H1 (cell line): ENCODE measurements at places on chromosomes 5 and 9. TPM values are rescaled to one million over a fixed set of nuclear protein-coding genes. Genes with fewer than 3 reads are reported as not detected.

GRCh38 chr5:15492545-15492944, 7.4 kb upstream of the FBXL7 start:
- no peak overlapping the region for H3K27ac ChIP-seq
- no peaks in the 10 kb centered on the region for H3K36me3 ChIP-seq

DNA sequence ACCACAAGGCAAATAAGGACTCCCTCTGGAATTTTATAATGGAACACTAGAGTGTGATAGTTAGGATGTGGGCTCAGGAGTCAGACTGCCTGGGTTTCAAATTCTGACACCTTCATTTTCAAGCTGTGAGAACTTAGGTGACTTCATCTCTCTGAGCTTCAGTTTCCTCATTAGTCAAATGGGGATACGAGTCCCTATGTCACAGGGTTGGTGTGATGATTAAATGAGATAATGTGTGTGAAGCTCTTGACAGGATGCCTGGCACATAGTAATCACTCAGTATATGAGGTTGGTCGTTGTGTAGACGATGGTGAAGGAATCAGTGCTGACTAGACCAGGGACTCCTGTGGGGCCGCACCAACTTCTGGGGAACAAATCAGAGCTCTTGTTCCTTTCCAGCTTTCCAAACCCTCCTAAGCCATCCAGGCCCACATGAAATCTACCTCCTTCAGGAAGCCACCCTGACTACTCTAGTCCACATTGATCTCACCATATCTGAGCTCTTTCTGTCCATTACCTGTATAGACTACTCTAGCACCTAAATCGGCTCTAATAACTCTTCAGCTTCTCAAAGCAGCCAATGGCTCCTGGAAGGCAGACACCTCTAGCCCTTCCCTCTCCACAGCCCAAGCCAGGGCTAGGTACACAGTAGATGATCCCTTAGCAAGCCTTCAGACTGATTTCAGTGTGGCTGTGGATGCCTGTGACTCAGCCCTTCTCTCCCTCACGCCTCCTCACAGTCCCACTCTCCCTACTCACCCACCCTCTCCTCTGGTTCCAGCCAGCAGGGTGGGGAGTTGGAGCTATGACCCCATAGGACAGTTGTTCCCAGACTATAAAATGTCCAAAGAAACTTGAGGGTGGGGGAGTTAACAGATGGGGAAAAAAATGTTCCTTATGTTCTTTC, 2.5 kb upstream of the TCF7 start:
- H3K27ac ChIP-seq, result no peak overlapping the region
- H3K4me1 ChIP-seq, result peaks cover 8% of the 10 kb centered on the region
- H3K36me3 ChIP-seq, result no peaks in the 10 kb centered on the region

DNA sequence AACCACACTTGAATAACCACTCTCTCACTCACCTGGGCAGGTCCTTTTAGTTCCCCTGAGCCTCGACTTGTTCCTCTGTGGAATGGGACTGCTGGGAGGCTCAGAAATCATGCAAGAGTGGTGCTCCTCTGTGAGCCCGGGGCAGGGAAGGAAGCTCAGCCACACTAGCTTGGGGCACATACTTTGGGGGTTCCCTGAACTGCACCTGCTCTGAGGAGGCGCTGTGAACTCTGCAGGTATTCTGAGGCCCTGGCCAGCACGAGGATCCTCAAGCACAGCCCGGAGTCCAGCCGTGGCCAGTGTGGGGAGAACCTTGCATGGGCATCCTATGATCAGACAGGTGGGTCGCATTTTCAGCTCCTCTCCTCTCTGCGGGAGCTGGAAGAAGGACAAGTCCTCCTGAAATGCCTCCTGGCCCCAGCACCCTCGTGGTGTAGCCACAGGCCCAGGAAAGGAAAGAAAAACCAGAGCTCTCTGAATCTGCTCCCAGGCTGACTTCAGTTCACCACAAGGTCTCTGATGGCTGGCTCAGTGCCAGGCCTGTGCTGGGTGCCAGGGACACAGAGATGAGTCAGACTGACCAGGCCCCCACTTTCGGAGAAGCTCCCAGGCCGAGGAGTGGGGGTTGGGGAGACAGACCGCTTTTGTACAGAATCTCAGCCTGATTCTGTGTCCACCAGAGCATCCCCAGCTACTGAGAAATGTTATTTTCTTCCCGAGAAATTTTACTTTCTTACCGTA, 11.9 kb downstream of the GLIPR2 start:
- no peaks in the 10 kb centered on the region for H3K36me3 ChIP-seq
- H3K27me3 ChIP-seq, result no peaks in the 10 kb centered on the region
- no peak overlapping the region for H3K4me3 ChIP-seq
- DNase-seq, result no peak
- H3K4me1 ChIP-seq, result peaks cover 4% of the 10 kb centered on the region; the same call in 1 of the 2 replicates

EQTN gene
- 0.52 TPM in 1 of 2 replicates, not detected in the other for total RNA-seq

DNA sequence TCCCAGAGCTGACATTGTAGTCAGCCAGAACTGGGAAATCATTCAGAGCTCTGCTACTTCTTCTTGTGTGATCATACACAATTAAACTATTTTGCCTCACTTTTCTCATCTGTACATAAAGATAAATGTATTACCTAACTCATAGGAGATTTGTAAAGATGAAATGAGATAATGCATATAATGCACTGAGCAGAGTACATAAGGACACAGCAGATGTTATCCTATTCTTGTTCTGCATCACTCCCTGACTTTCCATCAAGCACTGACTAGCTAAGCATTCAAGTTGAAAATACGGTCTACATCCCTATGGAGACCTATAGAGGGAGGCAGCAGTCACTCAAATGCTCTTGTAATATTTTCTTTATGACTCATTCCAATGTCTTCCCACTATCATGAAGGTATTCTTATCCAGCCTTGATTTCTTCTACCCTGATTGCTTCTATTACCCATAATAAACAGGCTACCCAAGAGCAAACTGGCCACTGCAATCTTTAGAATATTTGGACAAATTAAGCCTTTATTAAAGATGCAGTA, 16.3 kb upstream of the PRR16 start:
- no peaks in the 10 kb centered on the region for H3K27me3 ChIP-seq
- DNase-seq, result no peak
- no peaks in the 10 kb centered on the region for H3K36me3 ChIP-seq
- no peaks in the 10 kb centered on the region for H3K4me1 ChIP-seq
- H3K27ac ChIP-seq, result no peak overlapping the region

DNA sequence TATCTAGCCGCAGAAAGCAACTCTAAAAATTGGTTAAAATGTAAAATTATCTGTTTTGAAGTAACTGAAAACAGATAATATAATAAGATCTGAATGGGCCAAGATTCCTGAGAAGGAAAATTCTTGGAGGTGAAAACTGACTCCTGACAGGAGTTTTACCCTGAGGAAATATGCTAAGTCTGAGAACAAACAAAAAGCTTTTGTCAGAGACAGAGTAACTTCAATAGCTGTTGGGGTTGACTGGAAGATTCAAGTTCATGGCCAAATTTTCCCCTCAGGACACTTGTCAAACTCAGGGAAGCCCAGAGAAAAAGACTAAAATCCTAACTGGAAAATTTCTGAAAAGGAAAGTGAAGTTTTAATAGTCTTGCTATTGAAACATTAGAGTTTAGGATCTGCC, 5.7 kb downstream of the PCDHB4 start:
- no peaks in the 10 kb centered on the region for H3K4me1 ChIP-seq

- no peak overlapping the region for H3K4me3 ChIP-seq
- H3K4me1 ChIP-seq, result no peaks in the 10 kb centered on the region
- H3K36me3 ChIP-seq, result peaks cover 7% of the 10 kb centered on the region
- DNase-seq, result no peak
Observed at GRCh38 chr9:124685217-124685616, 85.9 kb downstream of the NR6A1 start.

ENC1 gene
- 9.5 and 13.2 TPM in 2 replicates for total RNA-seq

- H3K27me3 ChIP-seq, result no peaks in the 10 kb centered on the region
- no peaks in the 10 kb centered on the region for H3K4me1 ChIP-seq
- peak; percentile 75 for DNase-seq
- H3K4me3 ChIP-seq, result no peak overlapping the region
Observed at GRCh38 chr5:97044052-97044451, 98.4 kb downstream of the LIX1 start.

- no peak overlapping the region for H3K27ac ChIP-seq
- H3K4me1 ChIP-seq, result peaks cover 27% of the 10 kb centered on the region
- H3K27me3 ChIP-seq, result no peaks in the 10 kb centered on the region
- H3K4me3 ChIP-seq, result no peak overlapping the region
- DNase-seq, result no peak
Observed at GRCh38 chr9:129888293-129889121, 53.2 kb downstream of the USP20 start.

GRCh38 chr9:14304259-14304658, 9.7 kb downstream of the NFIB start:
- DNase-seq, result no peak
- no peak overlapping the region for H3K4me3 ChIP-seq
- H3K27ac ChIP-seq, result no peak overlapping the region
- H3K36me3 ChIP-seq, result no peaks in the 10 kb centered on the region; the same call in 1 of the 2 replicates

C5 gene
- 0.15 and 0.24 TPM in 2 replicates for total RNA-seq

KIF12 gene
- total RNA-seq, result 3.4 and 3.9 TPM in 2 replicates

GRCh38 chr9:83283528-83283927, 220.6 kb upstream of the RASEF start:
- no peak overlapping the region for H3K27ac ChIP-seq
- H3K4me3 ChIP-seq, result no peak overlapping the region
- no peak for DNase-seq
- no peaks in the 10 kb centered on the region for H3K27me3 ChIP-seq

DNA sequence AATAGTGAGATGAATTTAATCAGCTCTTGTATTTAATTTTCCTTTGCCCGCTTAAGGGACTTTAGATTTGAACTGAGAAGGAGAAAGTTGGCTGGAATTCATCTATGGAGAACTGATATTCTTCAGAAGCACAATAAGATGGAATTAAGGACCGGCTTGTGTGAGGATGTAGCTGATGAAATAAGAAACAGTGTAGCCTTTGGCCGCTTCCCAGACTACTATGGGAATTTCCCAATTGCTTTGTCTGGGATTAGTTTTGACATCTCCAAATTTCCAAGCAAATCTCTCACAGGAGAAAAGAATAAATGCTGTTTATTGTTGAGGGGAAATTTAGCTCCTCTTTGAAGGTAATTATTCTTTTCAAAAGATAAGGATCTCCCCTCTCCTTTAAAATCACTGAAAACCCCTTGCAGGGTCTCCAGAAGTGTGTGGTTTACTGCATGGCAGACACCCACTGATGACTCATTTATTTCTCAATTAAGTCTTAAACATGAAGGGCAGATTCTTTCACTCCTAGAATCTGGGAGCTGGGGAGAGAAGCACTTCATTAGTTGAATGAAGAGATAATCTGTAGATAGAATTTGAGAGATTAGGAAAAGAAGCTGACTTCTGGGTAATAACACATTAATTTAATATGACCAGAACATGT, 606.5 kb upstream of the ADAMTS16 start:
- no peak overlapping the region for H3K27ac ChIP-seq
- no peak overlapping the region for H3K4me3 ChIP-seq
- no peaks in the 10 kb centered on the region for H3K27me3 ChIP-seq
- DNase-seq, result no peak
- no peaks in the 10 kb centered on the region for H3K4me1 ChIP-seq

GRCh38 chr9:132426639-132427414, 16.8 kb downstream of the CFAP77 start:
- H3K4me3 ChIP-seq, result no peak overlapping the region
- no peaks in the 10 kb centered on the region for H3K36me3 ChIP-seq
- H3K4me1 ChIP-seq, result peaks cover 16% of the 10 kb centered on the region
- no peak for DNase-seq

SLC2A8 gene
- total RNA-seq, result 24.6 and 25.6 TPM in 2 replicates

DNA sequence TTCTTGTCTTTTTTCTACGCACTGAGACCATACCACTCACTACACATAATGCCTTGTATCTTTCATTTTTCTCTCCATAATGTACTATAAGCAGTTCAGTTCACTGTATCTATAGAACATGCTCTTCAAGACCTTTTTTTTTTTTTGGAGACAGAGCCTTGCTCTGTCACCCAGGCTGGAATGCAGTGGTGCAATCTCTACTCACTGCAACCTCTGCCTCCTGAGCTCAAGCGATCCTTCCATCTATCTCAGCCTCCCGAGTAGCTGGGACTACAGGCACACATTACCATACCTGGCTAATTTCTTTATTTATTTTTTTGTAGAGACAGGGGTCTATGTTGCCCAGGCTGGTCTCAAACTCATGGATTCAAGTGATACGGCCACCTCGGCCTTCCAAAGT, 208.7 kb downstream of the FANCC start:
- H3K4me1 ChIP-seq, result no peaks in the 10 kb centered on the region; the same call in 1 of the 2 replicates
- no peaks in the 10 kb centered on the region for H3K27me3 ChIP-seq
- no peak overlapping the region for H3K4me3 ChIP-seq
- H3K36me3 ChIP-seq, result peaks cover 2% of the 10 kb centered on the region; the same call in 1 of the 2 replicates

VPS13A gene
- total RNA-seq, result 30.0 and 36.5 TPM in 2 replicates

DNA sequence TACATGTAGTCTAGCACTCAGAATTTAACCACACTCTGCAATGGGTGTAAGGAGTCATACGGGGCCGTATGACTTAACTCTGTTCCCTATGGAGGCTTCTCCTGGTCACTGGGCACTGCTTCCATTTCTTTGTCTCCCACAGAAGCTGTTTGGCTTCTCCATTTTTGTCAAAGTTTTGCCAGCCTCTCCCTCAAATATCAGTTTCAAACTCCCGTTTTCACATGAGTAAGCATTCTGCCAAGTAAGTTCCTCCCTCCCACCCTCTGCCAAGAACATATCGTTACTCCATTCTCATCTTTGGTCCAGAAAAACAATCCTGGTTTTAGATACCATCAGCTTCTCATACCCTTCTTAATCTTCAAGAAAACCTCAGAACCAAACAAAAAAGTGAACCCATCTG, 6.1 kb downstream of the AFAP1L1 start:
- no peak overlapping the region for H3K27ac ChIP-seq
- no peaks in the 10 kb centered on the region for H3K36me3 ChIP-seq
- no peak overlapping the region for H3K4me3 ChIP-seq
- no peak for DNase-seq

DNA sequence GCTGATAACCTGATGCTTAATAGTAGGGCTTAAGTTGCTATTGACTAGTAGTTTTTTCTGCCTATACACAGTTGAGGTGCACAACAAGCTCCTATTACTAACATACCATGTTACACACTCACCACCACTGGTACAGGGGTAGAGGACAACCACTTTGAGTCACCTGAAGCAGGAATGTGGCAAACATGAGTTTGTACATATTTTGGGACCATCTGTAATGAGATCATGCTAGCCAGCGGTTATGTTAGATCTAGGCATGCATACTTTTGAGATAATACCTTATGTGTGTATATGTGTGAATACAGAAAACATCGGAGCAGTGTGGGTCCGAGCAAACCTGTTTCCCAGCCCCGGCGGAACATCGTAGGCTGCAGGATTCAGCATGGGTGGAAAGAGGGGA, 72.8 kb upstream of the NXNL2 start:
- H3K4me1 ChIP-seq, result peaks cover 2% of the 10 kb centered on the region; the same call in 1 of the 2 replicates
- DNase-seq, result no peak
- H3K36me3 ChIP-seq, result peaks cover 16% of the 10 kb centered on the region
- no peaks in the 10 kb centered on the region for H3K27me3 ChIP-seq

C9orf43 gene
- total RNA-seq, result 0.36 and 0.52 TPM in 2 replicates

DNA sequence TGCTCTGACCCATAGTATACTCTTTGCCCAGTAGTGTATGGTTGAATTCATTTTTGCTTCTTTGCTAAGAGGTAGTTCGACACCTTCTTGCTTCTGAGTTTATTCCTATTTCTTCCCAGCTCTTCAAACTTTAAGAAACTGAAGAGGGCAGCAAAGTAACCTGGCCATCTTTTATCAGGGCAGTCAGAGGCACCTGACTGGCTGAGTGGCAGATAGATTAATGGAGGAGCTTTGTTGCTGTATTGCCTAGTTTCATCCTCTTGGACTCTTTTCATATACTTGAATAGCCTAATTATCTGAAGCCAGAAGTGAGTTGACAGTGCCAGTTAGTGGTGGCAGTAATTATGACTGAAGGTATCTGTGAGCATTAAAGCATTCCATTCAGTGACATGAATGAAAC, 82.5 kb downstream of the UHRF2 start:
- H3K27ac ChIP-seq, result no peak overlapping the region
- H3K36me3 ChIP-seq, result peaks cover 52% of the 10 kb centered on the region
- DNase-seq, result no peak
- H3K27me3 ChIP-seq, result no peaks in the 10 kb centered on the region
- no peak overlapping the region for H3K4me3 ChIP-seq
- H3K4me1 ChIP-seq, result no peaks in the 10 kb centered on the region
